ENCODE measurements at places on chromosomes 3 and 15.

- DNase-seq = no peak
These were observed 91.5 kb upstream of the ACP3 start for GRCh38 chr3:132225664-132226063.

DNA sequence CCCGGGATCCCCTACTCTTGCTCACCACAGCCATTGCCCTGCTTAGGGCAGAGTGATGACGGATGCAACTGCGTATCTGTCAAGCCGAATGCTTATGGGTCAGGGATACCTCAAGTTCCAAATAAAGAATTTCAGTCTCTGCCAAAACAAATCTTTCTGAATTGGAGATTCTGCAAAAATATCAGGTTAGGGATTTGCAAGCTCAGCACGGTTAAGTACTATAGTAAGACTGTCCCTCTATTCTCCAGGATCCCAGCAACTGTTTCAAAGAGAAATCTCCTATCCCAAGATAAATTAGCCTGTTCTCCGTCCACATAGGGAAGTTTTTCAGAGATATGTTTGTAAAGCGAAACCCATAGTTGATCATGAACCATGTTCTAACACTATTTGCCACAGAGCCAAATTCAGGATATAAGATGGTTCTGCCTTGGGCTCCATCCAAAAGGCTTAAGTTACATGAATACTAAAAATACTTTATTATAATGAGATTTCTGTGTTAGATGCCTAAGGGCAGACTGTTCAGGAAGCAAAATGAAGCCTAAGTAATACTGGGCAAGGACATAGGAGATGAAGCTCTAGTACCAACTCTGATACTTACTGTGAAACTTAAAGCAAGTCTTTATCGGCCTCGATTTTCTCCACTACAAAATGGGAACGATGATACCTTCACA lies 100.1 kb upstream of the LPP start:
- DNase-seq = no peak

DNA sequence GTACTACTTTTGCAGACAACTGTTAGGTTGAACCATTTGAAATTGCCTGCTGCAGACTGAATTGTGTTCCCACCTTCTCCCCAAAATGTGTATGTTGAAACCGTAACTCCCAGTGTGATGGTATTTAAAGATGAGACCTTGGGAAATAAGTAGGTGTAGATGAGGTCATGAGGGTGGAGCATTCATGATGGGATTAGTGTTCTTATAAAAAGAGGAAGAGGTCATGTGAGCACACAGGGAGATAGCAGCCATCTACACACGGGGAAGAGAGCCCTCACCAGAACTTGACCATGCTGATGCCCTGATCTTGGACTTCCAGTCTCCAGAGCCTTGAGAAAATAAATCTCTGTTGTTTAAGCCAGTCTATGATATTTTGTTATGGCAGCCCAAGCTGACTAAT lies 17.4 kb upstream of the FHIT start:
- no peak for DNase-seq

- DNase-seq = no peak
These were observed 5.9 kb upstream of the CLDN16 start for GRCh38 chr3:190382082-190382481.

- peak; percentile 86 for DNase-seq
These were observed 87.0 kb upstream of the ALDH1L1 start for GRCh38 chr3:126267169-126267975.

- DNase-seq = no peak
These were observed 168.7 kb downstream of the POTEB3 start for GRCh38 chr15:21271566-21271965.

- DNase-seq = no peak
These were observed 33.0 kb downstream of the SLC12A6 start for GRCh38 chr15:34304613-34305012.

DNA sequence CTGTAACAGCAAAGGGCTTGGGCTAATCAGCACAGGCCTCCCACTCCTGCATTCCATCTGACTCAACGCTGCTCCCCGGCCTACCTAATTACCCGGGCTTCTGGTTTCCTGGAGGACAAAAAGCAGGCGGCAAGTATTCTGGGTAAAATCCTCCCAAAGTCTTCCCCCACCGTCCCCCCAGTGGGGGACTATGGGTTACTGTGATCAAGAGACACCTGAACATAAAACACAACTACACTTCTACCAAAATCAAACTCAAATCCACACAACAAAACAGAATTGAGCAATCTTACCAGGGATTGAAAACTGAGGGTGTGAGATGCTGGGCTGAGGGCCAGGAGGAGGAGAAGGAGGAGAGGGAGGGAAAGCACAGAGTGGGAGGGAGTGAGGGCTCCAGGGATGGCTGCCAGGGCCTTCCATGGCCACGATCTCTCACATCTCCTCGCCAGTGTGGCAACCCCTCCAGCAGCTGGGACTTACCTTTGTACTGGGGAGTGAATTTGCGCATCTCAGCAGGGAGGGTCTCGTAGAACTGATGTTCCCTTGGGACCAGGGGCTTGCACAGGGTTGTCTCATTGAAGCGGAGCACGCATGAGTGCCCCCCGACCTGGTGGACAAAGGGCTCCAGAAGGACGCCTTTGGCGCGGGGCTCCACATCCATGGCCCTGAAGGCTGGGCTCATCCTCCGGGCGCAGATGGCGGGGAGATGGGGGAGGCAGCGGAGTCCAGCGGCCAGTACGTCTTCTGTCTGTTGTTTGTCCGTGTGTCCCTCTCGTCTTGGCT lies 9.1 kb upstream of the NCKIPSD start:
- DNase-seq = peak; percentile 77

GRCh38 chr3:29511701-29512100 lies 230.8 kb downstream of the RBMS3 start:
- DNase-seq = no peak

- DNase-seq = no peak
These were observed 80.1 kb upstream of the ARL6 start for GRCh38 chr3:97684490-97684889.

GRCh38 chr3:141860766-141861513 lies 15.5 kb upstream of the ATP1B3 start:
- DNase-seq = no peak

DNA sequence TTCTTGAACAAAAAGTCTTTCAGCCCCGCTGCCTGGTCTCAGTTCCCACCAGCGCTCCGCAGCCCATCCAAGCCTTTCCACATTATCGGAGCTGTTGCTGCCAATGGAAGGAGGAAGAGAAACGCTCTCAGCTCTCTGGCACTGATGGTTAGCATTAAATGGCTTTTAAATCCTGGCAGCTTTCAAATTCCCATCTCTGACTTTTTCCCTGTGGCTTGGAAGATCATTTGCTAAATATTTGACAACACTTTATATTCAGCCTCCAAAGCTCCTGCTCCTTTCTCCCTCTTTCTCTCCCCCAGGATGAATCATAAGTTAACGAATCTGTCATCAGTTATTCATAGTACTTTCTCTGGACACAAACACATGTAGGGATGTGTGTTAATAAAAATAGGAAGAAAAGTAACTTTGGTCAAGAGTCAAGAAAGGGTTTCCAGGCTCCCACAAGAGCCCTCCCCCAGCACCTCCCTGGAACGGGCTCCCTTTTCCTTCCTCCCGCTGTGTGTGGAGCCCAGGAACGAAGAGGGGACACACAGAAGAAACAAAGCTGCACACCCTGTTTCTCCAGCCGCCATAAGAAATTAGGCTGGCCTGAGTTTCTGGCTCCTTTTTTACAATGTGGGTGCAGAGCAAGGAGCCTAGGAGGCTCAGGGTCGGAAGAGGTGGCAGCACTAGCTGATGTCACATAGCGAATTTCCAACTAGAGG lies 47.6 kb upstream of the TSEN2 start:
- no peak for DNase-seq

GRCh38 chr3:178665747-178666146 lies 129.5 kb downstream of the KCNMB2 start:
- DNase-seq = no peak

- no peak for DNase-seq
These were observed 20.3 kb downstream of the LRCH3 start for GRCh38 chr3:197811343-197811742.

GRCh38 chr15:38231436-38231835 lies 21.2 kb upstream of the SPRED1 start:
- DNase-seq = no peak

DNA sequence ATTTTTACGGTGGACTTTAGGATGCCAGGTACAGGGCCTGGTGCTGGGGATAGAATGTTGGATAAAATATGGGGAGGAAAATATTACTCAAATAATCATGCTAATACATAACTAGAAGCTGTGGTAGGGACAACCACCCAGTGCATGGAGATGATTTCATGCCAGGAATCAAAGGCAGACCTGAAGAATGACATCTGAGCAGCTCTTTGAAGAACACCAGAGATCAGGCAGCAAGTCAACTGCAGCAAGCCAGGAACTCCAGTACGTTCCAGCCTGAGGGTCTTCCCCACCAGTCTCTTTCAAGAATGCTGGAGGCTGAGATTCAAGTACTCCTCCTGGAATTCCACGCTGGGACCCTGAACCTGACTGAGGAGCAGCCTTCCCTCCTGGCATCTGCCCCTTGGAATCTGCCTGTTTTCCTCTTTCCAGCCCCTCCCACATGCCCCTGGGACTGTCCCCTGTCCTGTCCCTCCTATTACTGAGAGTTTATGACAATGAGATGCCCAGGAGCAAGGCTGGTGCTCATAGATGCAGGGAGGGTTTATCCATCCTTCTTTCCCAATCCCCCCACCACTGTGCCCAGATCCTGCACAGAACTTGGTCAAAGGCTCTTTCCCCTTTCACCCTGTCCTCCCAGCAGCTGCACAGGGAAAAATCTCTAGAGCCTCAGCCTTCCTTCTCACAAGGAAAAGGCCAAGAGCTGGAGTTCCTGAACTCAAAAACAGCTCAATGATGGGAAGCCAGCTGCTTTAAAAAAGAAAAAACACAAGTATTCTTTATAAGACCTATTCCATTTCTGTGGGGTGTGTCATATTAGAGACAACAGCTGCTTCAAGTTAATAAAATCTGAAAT lies 68.0 kb downstream of the PDZRN3 start:
- no peak for DNase-seq

GRCh38 chr3:119239206-119239820 lies 1.4 kb downstream of the B4GALT4 start:
- DNase-seq = no peak

DNA sequence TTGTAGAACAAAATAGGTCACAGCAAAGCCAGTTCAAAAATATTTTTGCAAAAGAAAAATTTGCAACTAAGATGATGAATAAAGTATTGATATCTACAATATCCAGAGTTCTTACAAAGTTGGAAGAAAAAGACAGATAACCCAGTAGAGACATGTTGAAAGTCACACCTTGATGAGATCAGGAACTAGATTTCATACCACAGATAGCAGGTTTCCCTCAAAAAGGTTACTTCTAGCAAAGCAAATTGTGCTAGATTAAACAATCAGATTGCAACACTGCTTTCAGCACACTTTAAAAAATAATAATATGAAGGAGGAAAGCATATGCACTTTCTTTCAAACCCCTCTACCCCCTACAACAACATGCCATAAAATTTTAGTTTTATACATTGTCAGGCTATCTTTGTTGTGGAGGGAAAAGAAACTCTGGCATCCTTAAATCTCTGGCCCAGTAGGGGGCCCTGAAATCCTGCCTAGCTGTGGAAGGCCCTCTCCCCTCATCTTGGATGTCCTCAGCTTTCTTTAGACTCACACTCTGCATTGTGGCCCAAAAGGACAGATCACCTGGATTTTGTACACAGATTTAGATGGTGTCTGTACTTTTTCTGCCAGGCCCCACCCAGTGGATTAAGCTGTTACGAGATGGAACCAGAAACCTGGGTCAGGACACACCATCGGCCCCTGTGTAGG lies 50.9 kb downstream of the CCR3 start:
- DNase-seq = no peak

GRCh38 chr3:189334064-189334920 lies 162.5 kb downstream of the TPRG1 start:
- no peak for DNase-seq

GRCh38 chr15:90291679-90292356 lies 26.3 kb downstream of the NGRN start:
- no peak for DNase-seq

DNA sequence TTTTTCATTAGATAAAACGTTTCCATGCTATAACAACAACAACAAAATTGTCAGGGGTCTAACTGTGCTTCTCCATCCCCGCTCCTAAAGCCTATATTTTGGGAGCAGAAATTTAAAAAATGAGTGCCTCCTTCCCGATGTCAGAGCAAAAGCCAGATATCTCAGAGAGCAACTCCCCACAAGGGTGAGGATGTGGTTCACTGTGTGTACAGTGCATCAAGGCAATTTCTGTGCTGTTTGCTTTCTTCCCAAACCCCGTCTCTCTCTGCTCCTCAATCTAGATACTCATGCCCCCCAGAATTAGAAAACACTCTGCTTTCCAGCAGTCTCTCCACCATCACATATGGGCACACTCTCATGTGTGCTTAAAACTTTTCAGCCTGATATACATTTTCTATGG lies 76.7 kb upstream of the MBNL1 start:
- no peak for DNase-seq

GRCh38 chr3:39381432-39381831 lies 1.7 kb upstream of the SLC25A38 start:
- DNase-seq = no peak

- no peak for DNase-seq
These were observed 103.1 kb downstream of the KLHL25 start for GRCh38 chr15:85691350-85692240.

DNA sequence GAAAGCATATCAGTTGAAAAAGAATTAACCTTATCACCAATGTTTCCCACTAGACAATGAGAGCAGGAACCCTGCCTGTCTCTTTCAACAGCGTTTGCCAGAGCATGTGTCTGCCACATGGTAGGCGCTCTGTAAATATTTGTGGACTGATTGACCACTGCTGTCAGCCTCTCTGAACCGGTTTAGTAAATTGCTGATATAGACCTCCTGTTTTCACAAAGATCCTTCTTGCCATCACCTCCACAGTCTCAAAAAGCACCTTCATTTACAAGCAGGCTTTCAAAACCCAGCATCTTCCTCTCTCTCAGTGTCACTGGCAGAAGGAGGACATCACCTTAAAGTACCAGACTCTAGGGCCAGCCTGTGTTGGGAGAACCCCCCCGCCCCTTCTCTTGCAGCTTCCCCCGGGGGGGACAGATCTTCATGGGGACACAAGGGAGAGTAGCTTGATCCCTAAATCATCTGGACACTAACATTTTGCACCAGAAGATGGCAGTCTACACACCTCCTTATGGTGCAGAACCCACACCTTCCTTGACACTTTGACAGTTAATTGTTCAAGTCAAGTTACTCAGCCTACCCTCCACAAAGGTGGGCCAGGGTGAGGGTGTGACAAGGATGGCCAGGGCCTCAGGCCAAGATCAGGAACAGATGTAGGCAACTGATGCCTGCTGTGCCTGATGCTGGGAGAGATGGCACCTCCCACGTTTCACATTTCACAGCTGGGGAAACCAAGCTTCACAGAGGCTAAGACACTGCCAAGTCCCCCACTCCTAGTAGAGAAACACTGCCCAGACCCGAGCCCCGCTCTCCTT lies 37.8 kb upstream of the USP3 start:
- no peak for DNase-seq

DNA sequence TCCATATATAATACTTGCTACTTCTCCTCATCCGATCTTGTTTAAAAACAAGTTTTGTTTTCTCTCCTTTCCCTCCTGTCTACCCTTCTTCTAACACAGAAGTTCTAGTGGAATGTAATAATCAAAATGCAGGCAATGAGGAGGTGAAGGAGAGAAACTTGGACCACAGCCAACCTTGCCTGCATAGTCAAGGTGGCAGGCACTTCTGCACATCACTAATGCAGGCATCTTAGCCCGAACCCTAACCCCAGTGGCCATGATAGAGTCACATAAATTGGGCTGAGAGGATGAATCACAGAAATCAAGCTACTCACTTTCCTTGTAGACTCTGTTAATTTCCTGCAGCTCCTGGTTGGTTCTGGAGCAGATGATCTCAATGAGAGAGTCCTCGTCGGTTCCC lies 41.0 kb downstream of the ANXA2 start:
- no peak for DNase-seq
